Stimulated activated CD4-positive, alpha-beta T cell treated with anti-CD3 and anti-CD28 coated beads, TNF-alpha, amount 100 ng/mL, for 4 hours (primary cell): ENCODE measurements at places on chromosomes 5 and 9.

DNA sequence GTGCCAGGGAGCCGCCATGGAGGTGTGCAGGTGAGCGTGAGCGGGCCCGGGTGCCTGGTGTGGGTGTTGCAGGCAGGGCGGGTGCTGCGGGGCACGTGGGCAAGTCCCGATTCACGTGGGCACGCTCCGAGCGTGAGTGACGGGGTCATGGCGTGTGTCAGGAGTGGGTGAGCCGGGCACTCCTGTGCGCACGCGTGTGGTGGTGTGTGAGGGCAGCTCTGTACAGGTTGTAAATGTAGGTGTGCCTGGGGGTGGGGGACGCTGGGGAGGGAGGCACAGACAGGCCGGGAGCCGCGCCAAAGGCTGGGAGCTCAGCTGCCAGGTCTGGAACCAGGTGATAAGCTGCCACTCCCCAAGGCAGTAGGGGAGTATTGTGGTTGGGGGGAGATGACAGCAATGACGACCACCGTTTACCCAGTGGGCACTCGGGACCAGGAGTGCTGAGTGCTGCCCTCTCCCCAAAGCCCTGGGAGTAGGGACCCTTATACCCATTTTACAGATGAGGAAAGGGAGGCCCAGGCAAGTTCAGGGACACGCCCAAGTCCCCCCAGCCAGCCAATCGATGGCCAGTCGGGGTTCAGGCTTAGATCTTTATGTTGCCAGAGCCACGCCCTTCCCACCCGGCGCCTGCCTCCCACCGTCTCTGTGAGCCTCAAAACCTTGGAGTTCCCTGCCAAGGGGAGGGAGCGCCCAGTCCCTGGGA lies 9.6 kb downstream of the NCS1 start:
- DNase-seq = no peak

- DNase-seq = no peak
Observed at GRCh38 chr9:71761938-71762353, 6.4 kb downstream of the CEMIP2 start.

GRCh38 chr5:134028496-134028895 lies 23.7 kb upstream of the VDAC1 start:
- DNase-seq = no peak

DNA sequence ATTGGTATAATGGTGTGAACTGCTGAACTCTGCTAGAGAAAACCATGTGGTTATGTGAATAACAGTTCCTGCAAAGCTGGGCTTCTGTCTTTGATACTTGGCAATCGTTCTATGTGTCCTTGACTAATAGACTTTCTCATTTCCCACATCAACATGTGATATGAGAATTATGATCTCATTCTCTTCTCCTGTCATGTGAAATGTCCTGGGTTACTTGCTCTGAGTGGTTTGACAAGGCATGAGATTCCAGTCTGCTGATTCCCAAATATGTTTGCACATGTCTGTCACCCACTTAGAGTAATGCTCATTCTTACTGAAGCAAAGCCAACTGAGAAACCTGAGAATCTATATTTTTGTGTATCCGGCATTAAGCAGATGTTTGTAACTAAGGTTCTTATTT lies 141.2 kb downstream of the PARP8 start:
- no peak for DNase-seq

- DNase-seq = no peak
Observed at GRCh38 chr5:97623441-97623840, 440.4 kb upstream of the RIOK2 start.

DNA sequence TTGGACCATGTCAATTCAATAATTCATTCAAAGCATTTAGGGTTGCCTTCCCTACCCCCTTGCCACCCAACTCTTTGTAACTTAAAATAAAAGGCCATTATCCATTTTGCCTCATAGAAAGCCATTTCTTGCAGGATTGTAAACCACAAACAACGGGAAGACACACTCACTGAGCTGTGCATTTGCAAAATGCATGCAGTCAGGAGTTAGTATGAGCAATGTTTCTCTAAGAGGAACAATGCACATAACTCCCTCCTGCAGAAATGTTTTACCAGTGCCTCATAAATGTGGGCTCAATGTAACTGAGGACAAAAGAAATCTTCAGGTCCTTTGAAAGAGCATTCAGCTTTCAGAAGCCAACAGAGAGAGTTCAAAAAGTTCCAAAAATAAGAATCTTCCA lies 98.5 kb upstream of the ABCA1 start:
- no peak for DNase-seq

- no peak for DNase-seq
Observed at GRCh38 chr9:104301755-104302154, 202.3 kb upstream of the OR13F1 start.

GRCh38 chr9:27365707-27366376 lies 68.9 kb upstream of the EQTN start:
- no peak for DNase-seq

DNA sequence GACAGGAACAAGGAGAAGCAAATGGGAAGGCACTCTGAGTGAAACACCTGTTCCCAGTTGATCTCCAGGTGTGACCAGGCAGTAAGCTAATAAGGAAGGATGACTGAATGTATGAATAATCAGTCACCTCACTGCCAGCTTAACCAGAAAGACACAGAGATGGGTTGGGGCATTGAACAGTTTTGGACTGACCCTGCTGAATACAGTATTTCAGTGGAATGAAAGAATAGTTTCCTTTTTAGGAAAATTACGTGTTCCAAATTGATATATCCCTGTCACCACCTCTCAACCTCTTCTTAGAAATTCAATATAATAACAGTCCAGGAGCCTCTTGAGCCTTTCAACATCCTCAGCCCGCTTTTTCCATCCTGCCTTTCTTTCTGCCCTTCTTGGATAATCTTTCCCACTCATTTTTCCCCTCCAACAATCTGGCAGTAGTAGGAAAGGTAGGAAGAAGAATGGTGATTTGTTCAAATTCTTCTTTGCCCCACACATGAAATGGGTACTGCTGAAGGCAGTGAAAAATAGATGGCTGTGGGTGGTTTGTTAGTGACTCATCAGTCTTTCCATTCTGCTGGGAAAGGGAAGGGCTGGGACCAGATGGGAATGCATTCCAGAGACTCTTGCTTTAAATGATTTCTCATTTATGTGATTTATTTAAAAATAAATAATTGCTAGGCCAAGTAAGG lies 117.9 kb downstream of the ZSWIM6 start:
- no peak for DNase-seq

DNA sequence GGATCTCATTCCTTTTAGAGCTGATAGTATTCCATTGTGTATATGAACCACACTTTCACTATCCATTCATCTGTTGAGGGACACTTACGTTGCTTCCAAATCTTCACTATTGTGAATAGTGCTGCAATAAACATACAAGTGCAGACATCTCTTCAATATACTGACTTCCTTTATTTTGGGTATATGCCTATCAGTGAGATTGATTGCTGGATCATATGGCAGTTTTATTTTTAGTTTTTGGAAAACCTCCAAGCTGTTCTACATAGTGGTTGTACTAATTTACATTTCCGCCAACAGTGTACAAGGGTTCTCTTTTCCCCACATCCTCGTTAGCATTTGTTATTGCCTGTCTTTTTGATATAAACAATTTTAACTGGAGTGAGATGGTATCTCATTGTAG lies 33.8 kb upstream of the LECT2 start:
- no peak for DNase-seq

DNA sequence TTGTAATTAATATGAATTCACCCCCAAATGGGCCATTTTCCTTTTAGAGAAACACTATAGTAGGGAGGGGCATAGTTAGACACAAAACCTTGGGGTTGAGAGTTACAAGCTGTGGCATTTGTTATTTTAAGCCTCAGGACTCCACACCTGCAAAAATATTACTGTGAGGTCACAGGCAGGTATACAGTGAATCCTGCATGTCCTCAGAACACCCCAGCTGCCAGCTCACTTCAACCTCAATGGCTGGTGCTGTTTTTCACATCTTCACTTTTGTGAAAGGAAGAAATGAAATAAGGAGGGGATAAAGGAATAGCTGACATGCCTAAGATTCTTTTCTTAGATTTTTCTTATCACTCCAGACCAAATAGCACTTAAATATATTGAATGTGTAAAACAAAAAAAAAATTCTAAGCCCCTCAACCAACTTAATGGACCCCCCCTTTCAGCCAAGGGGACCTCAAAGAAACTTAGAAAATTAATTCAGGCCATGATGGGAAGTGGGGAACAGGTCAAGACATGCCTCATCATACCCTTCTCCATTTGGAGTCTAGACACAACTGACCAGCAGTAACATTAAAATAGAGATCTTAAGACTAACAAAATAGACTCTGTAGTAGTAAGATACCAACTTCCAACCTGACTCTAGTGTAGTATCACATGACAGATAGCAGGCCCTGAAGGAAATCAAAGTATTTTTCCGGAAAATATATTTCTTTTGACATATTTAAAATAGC lies 9.2 kb downstream of the C9orf85 start:
- DNase-seq = no peak

DNA sequence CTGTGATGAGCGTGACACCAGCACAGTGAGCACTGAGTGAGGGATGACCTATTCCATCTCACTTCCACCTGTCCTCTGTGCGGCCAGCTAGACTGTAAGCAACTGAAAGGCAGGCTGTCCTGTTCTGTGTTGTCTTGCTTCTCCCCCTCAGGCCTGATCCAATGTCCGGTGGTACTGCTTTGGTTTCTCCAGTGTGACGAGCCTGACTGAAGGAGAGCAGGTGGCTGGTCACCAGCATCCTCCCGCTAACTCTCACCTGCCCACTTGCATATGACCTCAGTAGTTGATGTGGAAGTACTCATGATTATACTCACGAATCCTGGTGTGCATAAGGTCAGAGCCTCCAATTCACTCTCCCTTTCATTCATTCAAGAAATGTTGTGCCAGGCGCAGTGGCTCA lies 2.4 kb upstream of the SLC27A4 start:
- no peak for DNase-seq

- no peak for DNase-seq
Observed at GRCh38 chr9:127520941-127521918, 69.9 kb downstream of the LRSAM1 start.

DNA sequence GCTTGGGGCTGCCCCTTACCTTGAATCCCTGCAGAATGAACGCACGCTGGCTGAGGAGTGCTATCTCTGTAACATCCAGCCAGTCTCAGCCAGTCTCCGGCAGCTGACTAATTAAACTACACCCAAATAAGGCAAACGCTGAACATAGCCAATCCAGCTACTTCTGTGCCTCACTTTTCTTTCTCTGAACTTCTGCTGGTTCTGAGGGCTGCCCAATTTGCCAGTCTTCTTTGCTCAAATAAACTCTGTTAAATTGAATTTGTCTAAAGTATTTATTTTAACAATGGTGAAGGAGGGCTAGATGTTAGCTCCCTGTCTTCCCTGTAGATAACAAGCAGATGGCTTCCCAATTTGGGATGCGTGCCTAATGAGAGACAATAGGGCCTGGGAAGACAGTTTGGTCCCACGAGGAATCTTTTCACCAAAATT lies 154.0 kb upstream of the NFIL3 start:
- no peak for DNase-seq

- DNase-seq = no peak
Observed at GRCh38 chr5:67014191-67014590, 182.4 kb downstream of the CD180 start.

- no peak for DNase-seq
Observed at GRCh38 chr9:34985311-34985899, 4.1 kb upstream of the DNAJB5 start.

DNA sequence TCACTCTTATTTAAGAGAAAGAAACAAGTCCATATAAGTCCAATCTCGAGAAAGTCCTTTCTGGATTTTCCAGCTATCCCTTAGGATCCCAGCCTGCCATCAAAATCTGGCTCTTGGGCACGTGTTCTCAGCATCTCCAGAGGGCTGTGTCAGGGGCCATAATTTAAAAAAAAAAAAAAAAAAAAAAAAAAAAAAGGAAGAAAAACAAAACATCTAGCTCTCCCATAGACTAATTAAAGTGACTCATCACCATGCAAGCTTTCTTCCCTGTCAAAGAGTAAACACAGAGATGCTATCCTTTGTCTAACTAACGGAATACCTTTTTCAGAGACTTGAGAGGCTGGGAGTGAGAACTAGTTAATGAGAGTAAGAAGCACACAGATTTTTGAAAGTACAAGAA lies 44.9 kb upstream of the MYO10 start:
- no peak for DNase-seq
